ENCODE measurements at places on chromosomes 11 and 22.

GRCh38 chr22:49232319-49233067 is 595.2 kb downstream of the BRD1 start:
- H3K27me3 ChIP-seq = no peaks in the 10 kb centered on the region
- H3K4me3 ChIP-seq = no peak overlapping the region
- peaks cover 18% of the 10 kb centered on the region for H3K4me1 ChIP-seq

GRCh38 chr22:35986088-35986487 is 42.5 kb downstream of the RBFOX2 start:
- H3K4me1 ChIP-seq = peaks cover 16% of the 10 kb centered on the region
- H3K4me3 ChIP-seq = no peak overlapping the region
- no peak for DNase-seq
- H3K36me3 ChIP-seq = peaks cover 11% of the 10 kb centered on the region

- H3K4me1 ChIP-seq = no peaks in the 10 kb centered on the region
- DNase-seq = no peak
- no peak overlapping the region for H3K27ac ChIP-seq
- H3K36me3 ChIP-seq = no peaks in the 10 kb centered on the region
- no peak overlapping the region for H3K4me3 ChIP-seq
- no peaks in the 10 kb centered on the region for H3K27me3 ChIP-seq
Measured at GRCh38 chr22:32103658-32104315, 55.3 kb downstream of the C22orf42 start.

DNA sequence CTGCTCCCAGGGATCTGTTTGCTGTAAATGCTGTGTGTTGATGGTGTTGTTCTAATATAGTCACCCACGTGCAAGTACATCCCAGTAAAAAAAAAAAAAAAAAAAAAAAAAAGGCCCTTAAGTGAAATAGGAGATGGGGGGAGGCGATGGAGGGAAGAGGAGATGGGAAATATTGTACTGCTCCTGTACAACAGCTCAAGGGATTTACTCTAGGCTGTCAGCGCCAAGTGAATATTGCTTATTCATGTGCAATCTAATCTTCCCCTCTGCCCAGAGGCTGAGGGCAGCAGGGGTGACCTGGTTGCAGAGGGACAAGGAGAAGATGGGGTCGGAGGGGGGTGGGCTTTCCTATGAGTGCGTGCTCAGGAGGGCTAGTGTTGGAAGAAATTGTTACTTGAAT is 206.2 kb upstream of the CADM1 start:
- no peaks in the 10 kb centered on the region for H3K4me1 ChIP-seq
- no peak overlapping the region for H3K27ac ChIP-seq
- no peaks in the 10 kb centered on the region for H3K27me3 ChIP-seq
- no peak overlapping the region for H3K4me3 ChIP-seq

- no peaks in the 10 kb centered on the region for H3K4me1 ChIP-seq
- H3K36me3 ChIP-seq = no peaks in the 10 kb centered on the region
- no peak for DNase-seq
- H3K27ac ChIP-seq = no peak overlapping the region
- no peaks in the 10 kb centered on the region for H3K27me3 ChIP-seq
- H3K4me3 ChIP-seq = no peak overlapping the region
Measured at GRCh38 chr11:10225553-10225952, 68.5 kb downstream of the SBF2 start.

DNA sequence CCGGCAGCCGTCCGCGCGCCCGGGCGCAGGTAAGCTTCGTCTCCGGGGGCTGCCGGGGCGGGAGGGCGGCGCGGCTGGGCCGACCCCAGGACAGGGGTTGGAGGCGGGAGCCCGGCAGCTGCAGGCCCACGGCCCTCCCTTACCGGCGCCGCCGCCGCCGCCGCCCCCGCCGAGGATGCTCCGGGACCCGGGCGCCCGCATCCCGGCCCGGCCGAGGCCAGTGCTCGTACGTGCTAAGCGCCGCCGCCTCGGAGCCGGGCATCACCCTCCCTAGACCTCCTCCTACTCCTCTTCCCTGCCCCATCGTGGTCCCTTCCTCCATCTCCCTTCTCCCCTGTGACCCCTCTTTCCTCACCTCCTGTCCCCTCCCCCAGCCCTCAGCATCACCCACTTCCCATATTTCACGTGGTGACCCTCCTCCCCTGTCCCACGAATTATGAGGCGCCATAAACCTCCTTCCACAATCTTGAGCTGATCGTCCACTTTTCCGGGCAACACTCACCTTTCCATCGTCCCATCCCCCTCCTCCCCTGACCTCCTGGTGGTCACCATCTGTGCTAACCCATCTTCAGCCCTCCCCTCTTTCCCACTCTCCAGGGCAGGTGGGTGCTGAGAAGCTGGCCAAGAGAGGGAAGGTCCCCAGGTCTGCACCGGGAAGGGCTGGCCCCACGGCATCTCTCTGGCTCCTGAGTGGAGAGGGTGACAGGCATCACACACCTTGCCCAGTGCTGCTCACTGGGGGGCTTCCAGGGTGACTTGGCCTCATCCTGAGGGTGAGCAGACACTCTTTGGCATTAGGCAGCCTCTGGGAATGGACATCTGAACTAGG is 612 bp downstream of the ASPHD2 start:
- peak overlapping the region; percentile 87 for H3K4me3 ChIP-seq
- H3K36me3 ChIP-seq = peaks cover 7% of the 10 kb centered on the region
- H3K27me3 ChIP-seq = no peaks in the 10 kb centered on the region
- H3K4me1 ChIP-seq = peaks cover 29% of the 10 kb centered on the region
- no peak overlapping the region for H3K27ac ChIP-seq
- no peak for DNase-seq

- no peaks in the 10 kb centered on the region for H3K27me3 ChIP-seq
- DNase-seq = no peak
- H3K4me3 ChIP-seq = no peak overlapping the region
- H3K27ac ChIP-seq = no peak overlapping the region
Measured at GRCh38 chr11:46498968-46499367, 94.9 kb downstream of the AMBRA1 start.

DNA sequence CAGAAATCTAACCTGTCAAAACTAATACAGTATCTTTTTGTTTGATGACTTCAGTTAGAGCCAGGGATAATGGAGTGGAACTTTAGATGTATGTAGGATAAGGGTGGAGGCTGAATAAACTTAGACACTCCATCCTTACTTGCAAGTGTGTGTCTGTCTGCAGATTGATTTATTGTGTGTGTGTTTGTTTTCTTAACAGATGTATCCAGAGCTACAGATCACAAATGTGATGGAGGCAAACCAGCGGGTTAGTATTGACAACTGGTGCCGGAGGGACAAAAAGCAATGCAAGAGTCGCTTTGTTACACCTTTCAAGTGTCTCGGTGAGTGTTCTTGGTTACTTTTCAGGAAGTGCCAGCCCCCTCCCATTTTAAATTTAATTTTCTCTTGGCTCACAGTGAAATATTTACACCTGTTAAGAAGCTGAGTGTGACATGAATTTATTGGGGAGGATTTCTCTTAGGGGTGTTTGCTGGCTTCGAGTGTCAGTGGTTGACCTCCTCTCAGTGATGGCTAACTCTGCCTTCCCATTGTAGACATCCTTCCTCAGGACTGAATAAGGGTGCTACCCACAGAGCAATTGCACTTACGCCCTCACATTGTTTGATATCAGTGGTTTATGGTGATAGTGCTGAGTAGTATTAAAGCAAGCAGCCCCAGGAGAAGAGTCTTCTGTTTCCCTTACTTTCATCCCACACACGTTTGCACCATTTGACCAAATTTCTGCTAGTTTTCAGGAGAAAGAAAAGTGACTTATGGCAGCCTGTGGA is 40.8 kb downstream of the APLP2 start:
- H3K4me3 ChIP-seq = no peak overlapping the region
- H3K27me3 ChIP-seq = no peaks in the 10 kb centered on the region
- no peaks in the 10 kb centered on the region for H3K4me1 ChIP-seq
- H3K36me3 ChIP-seq = peaks cover 24% of the 10 kb centered on the region
- no peak overlapping the region for H3K27ac ChIP-seq
- DNase-seq = no peak
